NCI-H1048 (cell line): ENCODE measurements at places on chromosomes 4 and X.
A peak's percentile ranks its signal among the peaks of the same experiment; 100 is the strongest.

- DNase-seq: no peak
Observed at GRCh38 chrX:72128881-72129280, 2.8 kb downstream of the RTL5 start.

DNA sequence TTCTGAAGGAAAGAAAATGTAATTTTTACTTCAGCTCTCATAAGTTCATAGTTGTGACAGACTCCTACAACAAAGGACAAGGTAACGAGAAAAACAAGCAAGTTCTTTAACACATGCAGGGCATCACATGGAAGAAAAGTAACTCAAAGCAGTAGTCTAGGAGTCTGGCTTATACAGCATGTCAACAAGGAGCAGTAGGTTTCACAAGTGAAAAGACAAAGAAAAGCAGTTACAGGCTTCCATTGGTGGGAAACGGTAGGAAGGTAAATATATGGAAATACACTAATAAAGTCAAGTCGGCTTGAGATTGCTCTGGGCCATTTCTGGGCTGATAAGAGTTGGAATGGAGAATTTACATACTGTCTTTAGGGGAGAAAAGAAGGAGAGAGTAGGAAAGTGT is 228.4 kb upstream of the ZFP42 start:
- no peak for DNase-seq

- DNase-seq: no peak
Observed at GRCh38 chr4:48138936-48139335, 4.9 kb upstream of the TXK start.

- peak; percentile 1 for DNase-seq
Observed at GRCh38 chrX:1248331-1249061, 20.1 kb upstream of the CSF2RA start.

- DNase-seq: no peak
Observed at GRCh38 chr4:170691168-170691567, 601.4 kb upstream of the AADAT start.

- no peak for DNase-seq
Observed at GRCh38 chr4:94728056-94728766, 29.5 kb upstream of the BMPR1B start.

DNA sequence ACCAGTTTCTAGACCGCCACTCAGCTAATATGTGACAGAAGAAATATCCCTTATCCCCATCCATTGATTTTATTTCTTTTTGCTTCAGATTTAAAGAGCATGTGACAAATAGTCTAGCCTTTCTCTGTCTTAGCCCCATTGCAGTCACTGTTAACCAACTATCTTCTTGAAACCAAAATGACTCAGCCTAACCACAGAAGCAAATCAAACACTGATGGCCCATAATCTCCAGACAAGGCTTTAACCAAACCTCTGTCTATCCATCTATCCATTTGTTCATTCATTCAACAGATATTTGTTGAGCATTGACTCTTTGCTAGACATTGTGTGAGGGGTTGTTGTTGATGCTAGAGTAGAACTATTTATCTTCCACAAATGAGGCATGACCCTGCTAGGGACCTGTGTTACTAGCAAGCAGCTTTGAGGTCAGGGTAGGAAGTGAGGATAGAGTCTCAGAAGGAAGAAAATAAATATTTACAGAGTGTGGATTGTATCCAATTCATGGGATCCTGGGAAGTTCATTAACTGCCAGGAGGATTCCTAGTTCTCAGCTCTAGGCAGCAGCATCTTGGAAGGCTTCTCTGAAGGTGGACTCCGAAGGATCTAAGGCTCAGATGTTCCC is 22.5 kb downstream of the HNRNPH2 start:
- no peak for DNase-seq

- DNase-seq: no peak
Observed at GRCh38 chr4:134001057-134001456, 200.5 kb downstream of the PABPC4L start.

DNA sequence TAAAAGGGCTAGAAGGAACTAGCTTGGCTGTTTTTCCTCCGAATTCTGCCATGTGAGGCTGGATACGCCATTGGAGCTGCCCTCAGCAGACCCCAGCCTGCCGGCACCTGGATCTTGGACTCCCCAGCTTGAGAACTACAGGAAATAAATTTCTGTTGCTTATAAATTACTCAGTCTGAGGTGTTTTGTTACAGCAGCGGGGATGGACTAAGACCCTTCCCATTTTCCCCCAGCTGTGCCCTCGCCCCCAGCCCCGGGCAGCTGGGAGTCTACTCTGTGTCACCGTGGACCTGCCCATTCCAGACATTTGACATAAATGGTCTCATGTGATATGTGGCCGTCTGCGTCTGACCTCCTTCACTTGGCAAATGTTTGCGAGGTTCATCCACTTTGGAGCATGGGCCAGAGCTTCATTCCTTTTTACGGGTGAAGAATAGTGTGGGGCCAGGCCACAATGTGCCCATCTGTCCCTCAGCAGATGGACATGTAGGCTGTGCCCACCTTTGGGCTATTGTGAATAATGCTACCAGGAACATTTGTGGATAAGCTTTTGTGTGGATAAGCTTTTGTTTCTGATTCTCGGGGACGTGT is 30.7 kb upstream of the SPON2 start:
- DNase-seq: no peak

DNA sequence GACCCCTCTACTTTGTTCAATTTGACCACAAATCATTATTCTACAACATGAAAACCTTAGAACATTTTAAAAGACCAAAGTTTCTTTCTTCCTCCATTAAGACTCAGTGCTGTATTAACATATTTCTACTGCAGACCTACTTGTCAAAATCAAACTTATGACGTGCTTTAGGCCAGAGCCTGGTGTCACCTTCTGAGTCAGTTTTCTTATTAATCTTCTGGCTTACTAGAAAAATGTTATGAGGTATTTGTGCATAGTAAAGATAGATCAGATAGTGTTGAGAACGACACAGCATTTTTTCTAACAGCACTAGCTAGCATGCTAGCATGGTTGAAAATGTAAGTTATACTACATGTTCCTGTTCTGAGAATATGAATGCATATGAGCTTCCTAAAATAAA is 333.6 kb upstream of the FAM241A start:
- no peak for DNase-seq

GRCh38 chr4:159298502-159298901 is 195.6 kb downstream of the RAPGEF2 start:
- DNase-seq: no peak

DNA sequence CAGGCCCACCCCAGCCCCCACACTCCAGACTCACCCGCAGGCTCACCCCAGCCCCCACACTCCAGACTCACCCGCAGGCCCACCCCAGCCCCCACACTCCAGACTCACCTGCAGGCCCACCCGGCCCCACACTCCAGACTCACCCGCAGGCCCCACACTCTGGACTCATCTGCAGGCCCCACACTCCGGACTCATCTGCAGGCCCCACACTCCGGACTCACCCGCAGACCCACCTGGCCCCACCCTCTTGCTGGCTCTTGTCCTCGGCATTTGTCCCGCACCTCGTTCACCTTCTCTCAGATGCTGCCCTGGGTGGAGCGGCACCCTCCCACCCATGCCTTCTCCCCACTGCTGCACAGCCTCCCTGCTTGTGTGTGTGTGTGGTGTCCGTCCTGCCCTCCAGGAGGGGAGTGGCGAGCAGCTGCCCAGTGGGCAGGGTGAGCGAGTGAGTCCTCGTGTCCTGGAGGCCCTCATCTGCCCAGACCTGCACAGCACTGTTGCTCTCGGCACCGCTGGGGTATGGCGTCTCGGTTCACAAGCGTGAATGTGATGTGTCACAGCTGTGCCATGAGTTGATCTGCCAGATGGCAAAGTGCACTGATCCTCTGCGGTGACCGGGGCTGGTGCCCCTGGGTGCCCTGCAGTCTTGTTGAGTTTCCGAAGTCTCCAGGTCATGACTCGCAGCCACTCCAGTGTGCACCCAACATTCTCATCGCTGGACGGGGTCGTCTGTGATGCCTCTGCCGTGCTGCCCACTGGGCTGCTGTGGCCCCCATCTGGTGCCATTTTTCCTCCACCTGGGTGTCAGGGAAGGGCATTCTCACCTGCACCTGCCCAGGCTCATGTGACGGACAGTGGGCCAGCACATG is 27.7 kb downstream of the MAEA start:
- no peak for DNase-seq
